ENCODE measurements at places on chromosomes 12 and 14.

DNA sequence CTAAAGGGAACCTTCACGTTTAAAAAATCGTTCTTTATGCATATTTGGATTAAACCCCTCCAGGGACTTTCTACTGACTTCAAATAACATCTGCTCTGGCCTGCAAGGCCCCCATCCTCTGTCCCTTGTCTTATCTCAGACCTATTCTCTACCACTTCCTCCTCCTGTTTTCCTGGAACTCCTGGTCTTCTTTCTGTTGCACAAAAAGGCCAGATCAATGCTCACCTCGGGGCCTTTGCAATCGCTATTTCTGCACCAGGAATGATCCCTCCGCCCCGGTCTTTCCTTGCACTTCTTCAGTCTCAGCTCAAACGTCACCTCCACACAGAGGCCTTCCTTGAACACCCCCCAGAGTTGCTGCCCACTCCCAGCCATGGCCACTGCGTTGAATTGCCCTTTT, 57.6 kb upstream of the BEGAIN start:
- no peak for DNase-seq

- DNase-seq: no peak
These were observed 30.2 kb upstream of the CPM start for GRCh38 chr12:68962877-68963855.

DNA sequence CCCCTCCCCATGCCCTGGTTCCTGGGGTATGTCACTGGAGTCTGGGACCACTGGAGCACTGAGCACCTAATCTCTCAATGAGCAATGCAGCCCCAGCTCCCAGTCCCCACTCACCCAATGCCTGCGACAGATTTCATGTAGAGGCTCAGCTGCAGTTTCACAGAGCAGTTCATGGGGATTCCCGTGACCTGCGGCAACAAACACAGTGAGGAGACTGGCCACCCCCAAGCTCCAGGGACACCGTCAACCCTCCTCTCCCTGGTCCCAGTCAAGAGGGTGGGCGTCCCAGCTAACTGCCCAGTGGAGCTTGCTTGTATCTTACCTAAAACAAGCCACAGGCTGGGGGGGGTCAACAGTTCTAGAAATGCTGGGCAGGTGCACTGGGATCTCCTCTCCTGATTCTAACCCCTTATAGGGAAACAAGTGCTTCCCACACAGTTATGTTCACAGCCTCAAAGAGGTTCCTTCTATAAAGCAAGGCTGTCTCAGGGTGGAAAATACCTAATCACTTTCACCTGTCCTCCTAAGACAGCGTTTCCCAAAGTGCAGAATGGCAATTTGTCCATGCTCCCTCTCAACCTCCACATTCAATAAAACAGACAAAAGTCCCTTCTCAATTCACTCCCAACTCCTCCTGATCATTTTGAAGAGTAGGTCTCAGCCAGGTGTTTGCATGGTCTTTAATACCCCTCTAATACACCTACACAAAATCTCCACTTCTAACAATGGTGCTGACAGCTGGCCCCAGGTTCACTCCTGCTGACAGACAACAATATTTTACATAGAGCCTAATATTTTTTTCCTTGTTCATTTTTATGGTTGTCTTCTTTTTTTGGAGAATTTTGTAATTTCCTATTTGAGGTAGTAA, 68.3 kb downstream of the SCARB1 start:
- no peak for DNase-seq

DNA sequence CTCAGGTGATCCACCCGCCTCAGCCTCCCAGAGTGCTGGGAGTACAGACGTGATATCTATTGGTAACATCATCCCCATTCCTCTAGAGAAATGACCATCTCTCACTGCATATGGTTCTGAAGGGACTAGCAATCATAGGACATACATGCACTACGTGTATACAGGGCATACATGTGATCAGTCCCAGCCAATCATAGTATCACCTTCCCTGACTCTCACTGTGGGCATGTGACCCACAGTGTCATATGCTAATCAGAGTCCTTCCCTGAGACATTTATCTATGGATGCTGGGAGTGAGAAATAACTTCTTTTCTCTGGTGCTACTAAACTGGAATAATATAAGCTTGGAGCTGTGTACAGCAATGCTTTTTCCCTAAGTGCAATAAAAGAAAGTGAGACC, 12.1 kb upstream of the FBXW8 start:
- no peak for DNase-seq

DNA sequence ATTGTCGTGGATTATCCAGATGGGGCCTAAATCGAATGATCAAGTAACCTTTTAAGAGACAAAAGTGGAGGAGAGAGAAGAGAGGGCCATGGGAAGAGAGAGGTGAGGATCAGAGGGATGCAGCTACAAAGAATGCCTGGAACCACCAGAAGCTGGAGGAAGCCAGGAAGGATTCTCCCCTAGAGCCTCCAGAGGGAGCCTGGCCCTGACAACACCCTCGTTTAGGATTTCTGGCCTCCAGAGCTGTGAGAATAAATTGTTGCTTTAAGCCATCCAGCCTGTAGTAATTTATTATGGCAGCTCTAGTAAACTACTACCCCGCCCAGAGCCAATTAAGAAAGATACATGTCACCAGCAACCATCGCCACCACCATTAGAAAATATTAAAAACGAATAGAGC, 46.2 kb upstream of the GSC start:
- no peak for DNase-seq

DNA sequence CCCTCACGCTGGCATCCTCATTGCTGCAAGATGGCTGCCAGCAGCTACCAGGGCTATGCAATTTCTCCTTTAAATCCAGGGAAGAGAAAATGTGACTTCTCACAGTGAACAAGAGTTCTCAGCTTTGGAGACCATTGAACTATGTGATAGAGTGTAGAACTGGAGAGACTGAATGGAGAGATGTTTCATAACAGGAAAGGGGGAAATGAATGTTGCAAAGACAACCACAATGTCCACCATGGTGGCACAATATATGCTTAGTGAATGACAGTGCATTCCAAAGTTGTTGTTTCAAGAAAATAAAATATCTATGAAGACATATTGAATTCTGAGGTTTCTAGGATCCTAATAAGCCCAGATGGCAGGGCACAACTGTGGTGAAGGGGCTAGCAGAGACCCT, 13.2 kb upstream of the COCH start:
- no peak for DNase-seq

DNA sequence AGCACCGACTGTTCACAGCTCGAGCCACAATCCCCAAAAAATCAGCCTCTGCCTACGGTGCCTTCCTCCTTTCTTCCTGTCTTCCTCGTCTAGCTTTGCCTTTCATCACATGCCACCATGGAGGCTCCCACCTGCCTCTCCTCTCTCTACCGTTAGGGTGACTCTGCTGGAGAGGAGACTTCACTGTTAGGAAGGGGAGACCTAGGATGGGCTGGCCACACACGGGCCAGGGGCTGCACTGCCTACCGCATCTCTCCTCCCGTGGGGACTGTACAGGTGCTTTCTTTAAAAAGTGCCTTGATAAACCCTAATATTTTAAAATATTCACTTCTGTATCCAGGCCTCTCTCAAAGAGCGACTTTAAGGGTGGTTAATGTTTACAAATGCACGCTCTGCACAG, 1104.7 kb downstream of the BCL11B start:
- DNase-seq: no peak

DNA sequence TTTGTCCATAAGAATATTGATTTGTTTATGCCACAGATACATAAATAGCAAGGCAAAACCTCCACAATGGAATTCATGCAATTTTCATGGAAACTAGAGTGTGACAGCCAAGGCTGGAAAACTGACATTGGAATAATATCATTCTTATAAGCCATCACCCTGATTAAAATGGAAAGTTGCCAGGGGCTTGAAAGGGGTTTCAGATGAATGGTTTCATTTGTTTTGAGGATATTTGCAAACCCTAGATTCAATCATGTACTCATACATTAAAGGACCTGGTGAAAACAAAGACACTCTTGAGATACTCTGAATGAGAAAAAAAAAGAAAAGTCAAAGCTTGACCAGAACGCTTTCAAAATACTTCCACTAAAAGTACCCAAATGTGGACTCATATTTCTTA, 205.7 kb downstream of the DIO2 start:
- no peak for DNase-seq

DNA sequence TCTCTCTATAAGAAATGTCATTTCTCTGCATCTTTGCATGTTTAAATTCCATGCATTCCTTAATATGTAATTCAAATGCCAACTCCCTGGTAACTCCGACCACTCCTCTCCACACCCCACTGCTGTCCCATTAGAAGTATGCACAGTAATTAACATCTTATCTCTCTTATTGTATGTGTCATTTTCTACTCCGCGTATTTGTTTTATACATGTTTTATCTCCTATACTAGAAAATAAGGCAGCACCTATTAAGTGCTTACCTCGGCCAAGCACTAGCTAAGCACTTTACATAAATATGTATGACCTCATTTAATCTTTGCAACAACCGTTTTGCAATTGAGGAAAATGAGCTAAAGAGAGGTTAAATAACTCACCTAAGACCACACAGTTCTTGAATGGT, 469.8 kb downstream of the BCAT1 start:
- no peak for DNase-seq

GRCh38 chr12:3700861-3701260, 52.0 kb downstream of the CRACR2A start:
- DNase-seq: no peak

GRCh38 chr12:47889040-47889439, 15.8 kb downstream of the VDR start:
- no peak for DNase-seq

- DNase-seq: no peak
These were observed 86.3 kb downstream of the EMP1 start for GRCh38 chr12:13282861-13283260.

- no peak for DNase-seq
These were observed 28.7 kb downstream of the MAPKAPK5 start for GRCh38 chr12:111870706-111871105.

DNA sequence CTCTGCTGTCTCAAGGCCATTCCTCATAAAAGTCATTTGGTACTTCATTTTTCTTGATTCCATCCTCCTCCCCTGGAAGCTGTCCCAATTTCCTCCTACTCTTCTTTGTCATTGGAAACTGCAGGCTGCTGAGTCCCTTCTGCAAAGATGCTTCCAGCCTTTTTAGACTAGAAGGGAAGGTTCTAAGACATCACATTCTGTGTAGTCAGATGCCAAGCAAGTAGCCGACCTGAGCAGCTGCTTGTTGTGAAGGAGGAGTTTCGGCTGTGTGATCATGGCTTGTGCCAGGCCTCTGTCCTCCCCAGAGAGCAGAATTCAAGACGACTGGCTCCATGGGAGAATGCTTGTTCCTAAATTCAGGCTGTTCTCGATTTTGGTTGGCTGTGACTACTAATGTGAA, 8.7 kb downstream of the RFC5 start:
- no peak for DNase-seq

DNA sequence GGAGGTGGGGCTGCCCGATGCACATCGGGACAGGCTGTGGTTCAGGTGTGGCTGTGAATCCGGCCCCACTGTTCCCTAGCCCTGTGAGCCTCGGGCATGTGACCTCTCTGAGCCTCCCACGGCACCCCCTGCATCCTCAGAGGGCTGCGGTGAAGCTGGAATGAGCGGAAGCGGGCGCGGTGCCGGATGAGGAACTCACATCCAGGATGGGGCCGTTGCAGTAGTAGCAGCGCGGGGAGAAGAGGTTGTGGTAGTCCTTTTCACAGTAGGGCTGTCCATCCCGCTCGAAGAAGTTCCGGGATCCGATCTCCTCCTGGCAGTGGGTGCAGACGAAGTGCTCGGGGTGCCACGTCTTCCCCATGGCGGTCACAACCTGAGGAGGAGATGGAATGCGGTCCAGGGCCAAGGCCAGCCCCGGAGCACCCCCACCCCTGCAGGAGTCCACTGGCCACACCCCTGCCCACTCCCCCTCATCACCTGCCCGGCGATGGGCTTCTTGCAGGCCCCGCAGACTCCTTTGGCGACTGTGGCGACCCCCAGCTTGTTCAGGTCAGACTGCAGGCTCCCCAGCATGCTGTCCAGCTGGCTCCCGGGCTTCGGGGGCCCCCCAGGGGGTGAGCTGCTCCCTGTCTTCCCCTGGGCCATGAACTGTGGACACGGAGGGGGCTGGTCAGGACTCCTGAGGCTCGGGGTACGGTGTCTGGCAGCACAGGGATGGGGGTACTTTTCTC, 13.9 kb upstream of the RPLP0 start:
- no peak for DNase-seq

DNA sequence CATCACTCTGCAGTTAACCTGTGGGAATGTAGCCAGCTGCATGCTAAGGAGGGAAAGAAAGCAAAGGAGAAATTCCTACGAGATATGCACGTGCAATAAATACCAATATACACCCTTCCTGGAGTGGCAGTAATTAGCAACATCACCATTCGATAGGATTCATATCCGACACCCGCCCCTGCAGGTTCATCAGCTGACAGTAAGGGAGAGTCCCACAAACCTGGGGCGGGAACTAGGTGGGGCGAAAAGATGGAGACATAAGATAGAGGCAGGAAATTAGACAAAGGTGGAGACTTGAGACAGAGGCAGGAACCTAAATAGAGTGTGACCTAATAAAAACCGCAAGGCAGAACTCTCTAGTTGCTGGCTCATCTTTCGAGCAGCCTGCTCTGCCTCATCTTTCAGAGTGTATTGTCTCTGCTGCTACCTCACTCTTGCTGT, 51.6 kb downstream of the PLEKHG3 start:
- no peak for DNase-seq

DNA sequence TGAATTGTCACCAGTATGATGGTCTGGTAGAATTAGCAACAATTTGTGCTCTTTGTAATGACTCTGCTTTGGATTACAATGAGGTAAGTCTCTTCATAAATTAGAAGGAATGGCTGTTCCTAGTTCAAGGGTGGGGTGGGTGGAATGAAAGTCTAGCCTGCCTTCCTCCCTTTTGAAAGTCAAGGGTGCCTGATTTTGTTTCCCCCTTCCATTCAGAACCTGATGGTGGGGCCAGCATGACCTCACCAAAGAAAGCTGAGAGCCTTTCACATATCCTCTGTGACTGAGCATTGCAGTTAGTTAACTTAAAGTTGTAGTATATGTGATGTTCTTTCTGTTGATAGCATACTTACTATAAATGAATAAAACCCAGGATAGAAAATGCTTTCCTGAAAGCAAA, 52.2 kb downstream of the ATP2A2 start:
- no peak for DNase-seq

- peak; percentile 78 for DNase-seq
These were observed 67.8 kb upstream of the CAPRIN2 start for GRCh38 chr12:30822385-30823155.

GRCh38 chr12:108234158-108234557, 105.0 kb downstream of the CMKLR1 start:
- no peak for DNase-seq

DNA sequence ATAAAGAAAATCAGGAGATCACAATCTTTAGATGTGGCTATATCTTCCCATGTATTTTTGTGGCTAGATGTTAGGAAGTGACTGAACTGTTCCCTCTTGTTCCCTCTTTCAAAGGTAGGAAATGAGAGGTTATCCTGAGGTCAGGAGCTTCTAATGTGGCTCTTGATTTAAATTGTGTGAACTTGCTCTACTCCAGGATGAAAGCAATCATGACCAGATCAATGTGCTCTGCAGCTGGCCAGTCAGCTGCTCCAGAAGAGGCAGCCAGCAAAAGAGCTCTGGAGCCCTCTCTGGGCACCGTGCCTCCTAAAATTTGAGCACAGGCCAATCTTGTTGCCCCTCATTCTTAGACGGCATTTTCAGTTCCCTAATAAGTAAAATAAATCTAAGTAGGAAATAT, 32.0 kb downstream of the CDK17 start:
- DNase-seq: no peak

All from coronary artery (tissue), 2 donors.